CD4-positive, alpha-beta T cell (primary cell): ENCODE measurements at places on chromosomes 6 and 20.

GRCh38 chr6:142846883-142847287 is 98.1 kb downstream of the HIVEP2 start:
- DNase-seq: no peak

- DNase-seq: no peak
Observed at GRCh38 chr20:6714279-6714711, 53.2 kb upstream of the BMP2 start.

GRCh38 chr6:96816301-96816817 is 20.9 kb downstream of the GPR63 start:
- DNase-seq: no peak

DNA sequence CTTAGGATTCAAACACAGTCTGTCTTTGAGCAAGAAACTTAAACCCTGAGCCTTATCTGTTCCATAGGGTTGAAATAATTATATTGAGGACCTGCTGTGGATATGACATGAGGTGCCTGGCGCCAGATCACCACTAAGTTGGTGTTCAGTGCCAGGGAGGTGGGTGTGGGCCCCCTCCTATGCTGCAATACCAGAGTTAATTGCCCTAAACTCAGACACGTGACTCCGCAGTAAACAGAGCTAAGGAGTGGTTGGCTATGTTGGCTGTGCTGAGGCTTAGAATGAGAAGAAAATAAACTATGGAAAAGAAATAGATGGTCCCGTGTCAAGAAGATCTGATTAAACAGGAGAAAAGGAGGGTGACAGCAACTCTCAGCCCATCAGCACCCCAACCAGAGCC is 419.4 kb upstream of the JARID2 start:
- no peak for DNase-seq

DNA sequence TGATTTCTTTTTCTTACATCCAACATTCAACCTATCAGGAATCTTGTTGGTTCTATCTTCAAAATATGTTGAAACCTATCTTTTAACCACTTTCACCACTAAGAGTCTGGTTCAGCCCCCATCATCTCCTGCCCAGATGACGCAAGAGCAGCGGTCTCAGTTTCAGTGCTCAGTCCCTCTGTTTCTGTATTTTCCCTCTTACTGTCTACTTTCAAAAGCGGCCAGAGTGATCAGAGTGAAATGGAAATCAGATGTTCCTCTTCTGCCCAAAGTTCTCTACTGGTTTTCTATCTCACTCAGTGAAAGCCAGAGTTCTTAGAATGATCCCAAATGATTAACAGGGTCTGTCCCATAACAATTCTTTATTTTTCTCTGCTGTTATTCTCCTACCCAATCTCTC is 147.9 kb upstream of the PDE7B start:
- no peak for DNase-seq

DNA sequence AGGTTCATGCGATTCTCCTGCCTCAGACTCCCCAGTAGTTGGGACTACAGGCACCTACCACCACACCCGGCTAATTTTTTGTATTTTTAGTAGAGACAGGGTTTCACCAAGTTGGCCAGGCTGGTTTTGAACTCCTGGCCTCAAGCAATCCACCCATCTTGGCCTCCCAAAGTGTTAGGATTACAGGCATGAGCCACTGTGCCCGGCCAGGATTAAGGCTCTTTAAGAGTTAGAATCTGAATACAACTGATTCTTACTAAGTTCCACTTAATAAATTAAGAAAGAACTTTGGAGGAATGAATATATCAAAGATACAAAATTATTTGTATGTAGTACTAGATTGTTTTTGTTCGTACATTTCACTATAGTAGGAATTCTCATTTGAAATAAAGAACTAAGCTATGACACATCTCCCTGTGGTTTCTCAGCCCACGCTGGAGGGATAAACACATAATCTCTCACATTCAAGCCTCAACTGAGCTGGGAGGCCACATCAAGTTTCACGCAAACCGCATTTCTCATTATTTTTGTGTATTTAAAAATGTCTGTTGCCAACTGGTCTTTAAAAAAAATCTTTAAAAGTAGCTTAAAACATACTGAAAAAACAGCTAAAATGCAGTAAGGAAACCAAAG is 34.2 kb downstream of the DTNBP1 start:
- no peak for DNase-seq

DNA sequence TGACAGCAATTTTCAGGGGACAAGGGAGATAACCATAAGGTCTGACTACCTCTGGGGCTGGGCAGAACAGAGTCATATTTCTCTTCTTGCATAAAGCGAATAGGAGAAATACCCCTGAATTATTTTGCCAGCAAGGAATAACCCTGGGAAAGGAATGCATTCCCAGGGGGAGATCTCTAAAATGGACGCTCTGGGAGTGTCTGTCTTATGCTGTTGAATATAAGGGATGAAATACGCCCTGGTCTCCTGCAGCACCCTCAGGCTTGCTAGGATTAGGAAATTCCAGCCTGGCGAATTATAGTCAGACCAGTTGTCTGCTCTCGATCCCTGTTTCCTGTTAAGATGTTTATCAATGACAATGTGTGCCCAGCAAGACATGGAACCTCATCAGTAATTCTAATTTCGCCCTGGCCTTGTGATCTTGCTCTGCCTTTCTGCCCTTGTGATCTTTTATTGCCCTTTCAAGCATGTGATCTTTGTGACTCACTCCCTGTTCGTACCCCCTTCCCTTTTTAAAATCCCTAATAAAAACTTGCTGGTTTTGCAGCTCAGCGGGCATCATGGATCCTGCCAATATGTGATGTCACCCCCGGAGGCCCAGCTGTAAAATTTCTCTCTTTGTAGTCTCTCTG is 221.6 kb upstream of the HS3ST5 start:
- DNase-seq: no peak

DNA sequence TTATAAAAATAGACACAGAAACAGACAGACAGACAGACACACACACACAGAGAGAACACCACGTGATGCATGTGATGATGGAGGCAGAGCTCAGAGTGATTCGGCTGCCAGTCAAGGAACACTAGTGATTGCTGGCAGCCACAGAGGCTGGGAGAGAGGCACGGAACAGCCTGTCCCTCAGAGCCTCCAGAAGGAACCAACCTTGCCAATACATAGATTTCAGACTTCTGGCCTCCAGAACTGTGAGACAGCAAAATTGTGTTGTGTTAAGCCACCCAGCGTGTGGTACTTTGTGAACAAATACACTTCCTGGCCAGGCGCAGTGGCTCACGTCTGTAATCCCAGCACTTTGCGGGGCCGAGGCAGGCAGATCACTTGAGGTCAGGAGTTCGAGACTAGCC is 9.5 kb upstream of the PARD6B start:
- no peak for DNase-seq

DNA sequence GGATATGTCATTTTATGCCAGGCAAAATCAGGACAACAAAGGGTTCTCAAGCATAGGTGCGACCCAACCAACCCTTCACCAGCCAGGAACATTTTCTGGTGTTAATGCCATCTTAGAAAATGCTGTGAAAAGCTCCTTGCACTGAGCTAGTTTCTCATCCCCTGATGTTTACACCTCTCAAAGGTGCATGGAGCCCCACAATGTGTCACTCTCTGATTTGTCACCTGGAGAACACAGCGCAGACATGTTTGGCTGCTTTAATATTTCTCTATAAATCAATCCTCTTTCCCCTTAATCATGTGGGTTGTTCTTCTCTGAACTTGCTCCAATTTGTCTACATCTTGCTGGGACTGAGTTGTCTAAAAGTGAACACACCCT is 244.3 kb downstream of the TSHZ2 start:
- DNase-seq: no peak

GRCh38 chr6:164266851-164267250 is 852.3 kb downstream of the QKI start:
- DNase-seq: no peak

GRCh38 chr20:42046371-42047085 is 428.4 kb upstream of the CHD6 start:
- DNase-seq: no peak

DNA sequence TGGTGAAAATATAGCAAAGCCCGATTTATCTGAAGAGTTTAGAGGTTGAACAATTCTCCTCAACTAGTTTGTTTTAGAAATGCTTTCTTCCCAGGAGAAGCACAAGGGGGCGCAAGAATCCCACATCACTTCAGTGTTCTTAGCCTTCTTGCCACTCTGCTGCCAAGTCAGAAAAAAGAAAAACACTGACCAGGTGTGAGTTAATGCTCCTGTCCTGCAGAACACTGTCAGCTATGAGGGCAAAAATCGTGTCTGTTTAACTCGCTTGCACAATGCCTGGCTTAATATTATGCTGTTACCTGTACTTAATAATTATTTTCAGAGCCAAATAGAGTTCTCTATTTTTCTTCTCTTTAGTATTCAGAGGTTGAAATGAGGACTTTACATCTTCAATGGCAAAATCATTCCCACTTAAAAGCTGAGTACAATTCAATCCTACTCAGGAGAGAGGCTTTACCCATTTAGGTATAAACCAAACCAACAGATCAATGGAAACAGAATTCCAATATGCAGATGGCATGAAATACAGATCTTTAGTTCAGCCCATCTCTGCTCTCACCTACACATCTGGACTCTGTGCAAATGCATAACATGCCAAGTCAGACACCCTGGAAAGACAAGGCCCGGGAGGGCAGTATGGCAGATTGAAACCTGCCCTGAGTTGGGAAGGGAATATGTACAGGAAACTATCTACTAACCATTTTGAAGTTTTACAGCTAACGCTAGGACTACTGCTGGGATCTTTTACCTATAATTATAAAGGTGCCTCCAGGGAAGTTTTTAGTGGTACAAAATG is 71.4 kb upstream of the TULP1 start:
- DNase-seq: peak; percentile 71

DNA sequence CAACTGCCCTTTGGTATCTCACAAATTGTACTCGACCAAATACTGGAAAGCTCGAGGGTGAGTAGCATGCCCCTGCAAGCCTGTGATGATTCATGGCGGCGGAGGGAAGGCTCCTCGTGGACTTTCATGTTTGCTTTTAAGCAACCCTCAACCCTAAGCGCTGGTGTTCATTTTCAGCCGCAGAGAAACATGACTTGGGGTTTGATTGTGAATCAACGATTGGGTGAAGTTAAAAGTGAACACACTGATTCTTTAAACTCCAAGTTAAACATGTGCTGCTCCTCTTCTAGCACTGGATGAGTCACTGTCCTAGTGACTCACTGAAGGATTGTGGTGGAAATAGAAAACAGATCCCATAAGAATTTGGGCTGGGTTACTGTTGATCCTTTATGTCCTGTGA is 8.3 kb downstream of the CD109 start:
- DNase-seq: no peak

GRCh38 chr6:129498541-129498940 is 211.4 kb downstream of the ARHGAP18 start:
- DNase-seq: no peak

DNA sequence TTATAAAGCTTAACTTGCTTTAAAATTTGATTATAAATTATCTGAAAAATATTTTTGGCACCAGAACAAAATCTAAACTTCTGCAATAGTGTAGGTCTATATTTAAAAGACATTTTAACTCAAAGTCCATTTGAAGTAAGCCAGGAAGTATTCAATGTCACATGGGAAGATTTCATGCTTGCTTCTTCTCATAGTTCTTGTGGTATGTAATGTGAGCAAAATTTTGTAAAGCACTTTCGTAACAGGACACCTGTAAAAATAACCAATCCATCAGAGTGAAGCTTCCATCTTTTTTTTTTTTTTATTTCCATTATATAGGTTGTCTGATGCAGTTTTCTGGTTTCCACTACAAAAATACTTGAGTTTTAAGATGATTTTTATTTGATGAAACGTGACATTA is 386.1 kb downstream of the LAMA2 start:
- no peak for DNase-seq

DNA sequence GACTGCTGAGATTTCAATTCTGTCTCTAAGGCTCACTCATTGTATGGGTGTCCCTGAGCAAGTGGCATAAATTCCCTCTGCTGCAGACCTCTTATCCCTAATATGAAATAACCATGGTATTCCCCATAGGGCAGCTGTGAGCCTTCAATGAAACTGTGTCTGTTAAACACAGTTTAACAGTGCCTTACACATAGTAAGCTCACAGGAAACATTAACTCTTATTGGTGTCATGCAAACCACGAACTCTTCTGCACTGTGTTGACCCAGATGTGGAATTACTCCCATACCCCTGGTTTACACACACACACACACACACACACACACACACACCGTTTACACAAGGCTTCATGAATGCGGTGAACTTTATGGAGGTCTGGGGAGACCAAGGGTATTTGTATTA is 23.2 kb downstream of the DAAM2 start:
- DNase-seq: no peak

DNA sequence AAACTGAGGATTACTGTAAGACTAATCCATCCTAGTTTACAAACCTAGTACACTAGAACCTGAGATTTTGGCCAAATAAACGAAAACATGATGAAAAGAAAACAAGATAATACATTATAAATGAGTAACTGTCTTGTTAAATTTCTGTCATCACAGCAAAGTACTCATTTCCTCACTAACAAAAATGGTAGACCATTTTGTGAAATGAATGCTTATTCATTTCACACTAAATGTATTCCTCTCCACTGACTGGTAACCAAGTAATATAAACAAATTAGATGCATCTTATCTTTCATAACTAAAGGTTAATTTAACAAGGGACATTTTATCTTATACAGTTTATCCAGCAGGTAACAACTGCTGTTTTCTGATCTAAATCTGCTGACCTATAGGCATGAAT is 143.7 kb downstream of the REV3L start:
- no peak for DNase-seq

DNA sequence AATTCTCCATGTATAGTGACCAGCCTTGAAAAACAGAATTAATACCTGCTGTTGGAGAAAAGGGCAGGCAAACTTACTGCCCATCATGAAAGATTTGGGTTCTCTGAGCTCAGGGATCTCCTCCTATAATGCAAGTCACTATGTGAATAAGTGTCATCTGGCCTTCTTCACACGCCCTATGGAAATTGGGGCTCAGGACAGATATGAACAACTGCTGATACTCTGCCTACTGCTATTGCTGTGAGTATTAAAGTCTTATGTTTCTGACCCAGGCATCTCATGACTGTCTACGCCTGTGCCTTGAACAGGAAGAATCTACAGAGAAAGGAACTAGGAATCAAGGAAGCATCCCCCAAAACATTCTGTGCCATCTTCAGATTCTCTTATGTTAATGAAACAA is 226.1 kb downstream of the SOD2 start:
- no peak for DNase-seq

- DNase-seq: peak; percentile 50
Observed at GRCh38 chr20:381581-382290, 1.2 kb downstream of the TRIB3 start.

DNA sequence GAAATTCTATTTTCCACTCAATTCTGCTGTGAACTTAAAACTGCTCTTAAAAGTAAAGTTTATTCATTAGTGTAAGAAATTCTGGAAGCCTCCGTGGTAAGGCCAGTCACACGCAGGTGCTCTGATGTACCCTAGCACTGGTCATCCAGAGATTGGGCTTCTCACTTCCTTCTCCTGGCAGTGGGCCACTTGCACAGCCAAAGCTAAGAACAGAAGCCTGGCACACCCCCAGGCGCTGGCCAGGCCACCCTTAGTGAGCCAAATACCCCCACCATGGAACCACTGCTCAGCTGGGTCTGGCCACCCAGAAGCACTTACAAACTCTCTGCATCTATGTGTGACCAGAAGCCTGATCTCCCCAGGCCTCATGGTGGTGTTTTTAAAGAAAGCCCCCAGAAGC is 35.3 kb upstream of the ARFGEF2 start:
- no peak for DNase-seq

- no peak for DNase-seq
Observed at GRCh38 chr6:11392778-11393507, 144.6 kb upstream of the TMEM170B start.

- peak; percentile 7 for DNase-seq
Observed at GRCh38 chr6:20400456-20401204, 1.0 kb upstream of the E2F3 start.

GRCh38 chr20:33399924-33400323 is 1.4 kb downstream of the CDK5RAP1 start:
- no peak for DNase-seq

GRCh38 chr6:35052694-35053565 is 88.2 kb downstream of the TCP11 start:
- DNase-seq: no peak
